Nucleus accumbens (tissue), 56 donors: ENCODE measurements at places on chromosomes 3 and 15.

DNA sequence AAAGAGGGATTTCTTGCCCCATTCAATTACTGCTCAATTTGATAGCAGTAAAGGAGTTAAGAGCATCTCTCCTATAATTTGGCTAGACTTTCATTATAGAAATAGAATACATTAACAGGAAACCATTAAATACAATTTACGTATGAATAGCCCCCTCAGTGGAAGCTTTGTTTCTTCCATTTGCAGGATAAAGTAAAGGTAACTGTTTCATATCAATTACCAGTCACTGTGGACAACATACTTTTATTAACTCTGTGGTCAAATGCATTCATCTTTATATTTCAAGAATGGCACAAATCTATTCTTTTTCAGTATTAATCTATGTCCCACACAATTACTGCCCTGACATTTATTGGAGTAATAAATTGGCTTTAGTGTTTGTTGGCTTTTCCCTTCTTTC is 613.4 kb downstream of the NLGN1 start:
- no peak for DNase-seq

DNA sequence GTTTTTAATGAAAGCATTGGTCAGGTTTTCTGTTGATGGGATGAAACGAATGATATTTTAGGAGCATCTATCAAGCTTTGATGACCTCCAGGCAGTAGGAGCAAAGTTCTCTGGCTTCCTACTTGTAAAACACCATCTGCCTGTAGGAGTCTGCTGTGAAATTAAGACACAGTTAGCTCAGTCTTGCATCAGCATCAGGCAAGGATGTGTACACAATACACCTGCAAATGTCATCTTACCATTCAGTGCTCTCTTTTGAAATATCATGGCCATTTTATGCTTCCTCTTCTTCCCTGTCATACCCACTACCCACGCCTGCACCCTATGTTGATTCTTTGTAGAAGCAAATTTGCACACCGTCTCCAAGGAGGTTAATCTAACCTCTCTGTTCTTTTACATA is 38.2 kb downstream of the B3GALNT1 start:
- DNase-seq = no peak

DNA sequence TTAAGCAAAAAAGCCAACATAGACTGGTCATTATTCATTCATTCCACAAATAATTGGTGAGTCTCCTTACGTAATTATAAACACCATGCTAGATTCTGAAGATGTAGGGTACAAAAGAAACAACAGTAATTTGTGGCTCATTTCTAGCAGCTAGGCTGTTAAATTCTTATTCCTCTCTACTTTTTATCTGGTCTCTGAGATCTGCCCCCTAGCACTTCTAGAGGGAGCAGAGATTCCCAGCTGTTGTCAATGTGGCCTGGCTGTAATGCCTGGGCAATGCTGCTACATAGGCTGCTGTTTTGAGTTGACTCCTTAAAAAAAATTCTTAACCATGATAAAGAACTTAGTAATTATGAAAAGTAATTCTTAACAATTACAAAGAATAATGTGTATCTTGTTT is 434.9 kb upstream of the THRB start:
- no peak for DNase-seq

DNA sequence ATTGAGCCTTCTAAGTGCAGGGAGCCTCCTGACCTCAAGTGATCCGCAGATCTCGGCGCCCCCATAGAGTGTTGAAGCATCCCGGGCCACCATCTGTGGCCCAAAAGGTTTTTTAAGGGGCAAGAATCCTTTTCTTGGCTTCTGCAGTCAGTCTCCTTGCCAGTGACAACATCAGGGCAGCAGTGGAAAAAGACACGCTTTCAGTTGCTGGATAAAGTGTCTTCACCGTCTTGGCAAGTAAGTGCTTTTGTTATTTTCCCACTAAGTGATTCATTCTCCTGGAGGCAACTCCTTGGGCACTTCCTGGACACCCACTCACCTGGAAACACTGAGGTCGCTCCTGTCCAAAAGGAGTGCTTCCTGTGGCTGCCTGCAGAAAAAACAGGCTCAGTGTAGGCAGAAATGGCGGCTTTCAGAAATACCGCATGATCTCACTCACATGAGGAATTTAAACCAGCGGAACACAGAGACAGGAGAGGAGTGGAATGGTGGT is 71.7 kb upstream of the ABHD2 start:
- DNase-seq = no peak

DNA sequence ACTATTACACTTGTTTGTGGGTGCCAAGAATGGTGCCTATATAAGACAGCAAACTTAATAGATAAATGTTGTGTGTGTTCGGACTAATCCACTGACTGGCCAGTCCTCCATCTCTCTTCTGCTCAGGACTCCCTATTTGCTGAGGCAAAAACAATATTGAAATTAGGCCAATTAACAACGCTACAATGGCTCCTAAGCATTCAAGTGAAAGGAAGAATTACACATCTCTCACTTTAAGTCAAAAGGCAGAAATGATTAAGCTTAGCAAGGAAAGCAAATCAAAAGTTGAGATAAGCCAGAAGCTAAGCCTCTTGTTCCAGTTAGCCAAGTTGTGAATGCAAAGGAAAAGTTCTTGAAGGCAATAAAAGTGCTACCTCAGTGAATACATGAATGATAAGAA is 126.9 kb downstream of the CCNL1 start:
- DNase-seq = no peak

GRCh38 chr15:78620527-78621421 is at the start of gene CHRNA3:
TSS of gene CHRNA3 (minus strand) at chr15:78620996. CDS start at chr15:78620794, 202 bp downstream.
- DNase-seq = no peak

DNA sequence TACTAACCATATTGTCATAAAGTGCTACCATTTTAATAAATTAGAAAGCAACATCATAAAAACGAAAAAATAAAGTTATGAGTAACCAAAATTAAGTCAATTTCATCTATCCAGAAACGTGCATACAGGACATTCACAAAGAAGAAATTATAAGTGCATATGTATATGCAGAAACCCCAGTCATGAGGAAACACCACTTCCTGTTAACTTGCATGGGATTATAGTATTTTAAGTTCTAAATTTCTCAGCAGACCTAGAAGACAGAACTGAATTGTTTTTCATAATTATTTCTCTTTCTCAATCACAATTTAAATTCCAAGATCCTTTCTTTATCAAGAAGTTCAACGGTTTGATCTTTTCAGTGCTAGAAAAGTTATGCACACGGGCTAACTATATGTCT is 1.4 kb upstream of the KBTBD8 start:
- no peak for DNase-seq

- no peak for DNase-seq
Measured at GRCh38 chr15:66033143-66033542, 163.9 kb downstream of the RAB11A start.

GRCh38 chr3:52108302-52109232 is 45.7 kb downstream of the POC1A start:
- DNase-seq = no peak

DNA sequence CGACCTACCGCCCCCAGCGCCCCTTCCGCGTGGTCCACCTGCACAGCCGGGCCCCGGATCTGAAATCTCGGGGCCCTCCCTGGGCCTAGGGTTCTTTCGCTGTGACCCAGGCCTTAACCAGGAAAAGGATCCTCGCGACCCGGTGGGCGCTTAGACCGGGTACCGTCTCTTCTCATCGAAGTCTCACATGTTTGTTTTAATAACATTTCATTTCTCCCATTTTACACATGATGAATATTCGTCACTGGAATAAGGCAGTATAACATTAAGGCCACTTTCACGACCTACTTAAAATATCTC is 277 bp upstream of the DALRD3 start:
- DNase-seq = no peak

DNA sequence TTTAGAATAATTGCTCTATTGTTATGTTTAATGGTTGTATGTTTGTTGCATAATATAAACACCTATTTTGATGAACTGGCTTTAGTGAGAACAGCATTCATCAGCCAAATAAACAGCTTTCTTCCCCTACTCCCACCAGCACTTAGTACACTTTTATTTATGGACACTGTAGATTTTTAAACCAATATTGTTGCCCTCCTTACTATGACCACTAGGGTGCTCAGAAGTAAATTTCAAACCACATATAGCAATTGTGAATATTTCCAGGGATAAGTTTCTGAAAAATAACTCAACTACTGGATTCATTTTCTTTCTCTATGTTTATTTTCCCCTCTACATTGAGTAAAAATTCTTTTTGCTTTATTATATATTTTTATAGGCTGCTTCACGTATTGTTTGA is 84.7 kb upstream of the PTX3 start:
- no peak for DNase-seq

- DNase-seq = no peak
Measured at GRCh38 chr15:33518421-33518820, 207.7 kb downstream of the RYR3 start.

DNA sequence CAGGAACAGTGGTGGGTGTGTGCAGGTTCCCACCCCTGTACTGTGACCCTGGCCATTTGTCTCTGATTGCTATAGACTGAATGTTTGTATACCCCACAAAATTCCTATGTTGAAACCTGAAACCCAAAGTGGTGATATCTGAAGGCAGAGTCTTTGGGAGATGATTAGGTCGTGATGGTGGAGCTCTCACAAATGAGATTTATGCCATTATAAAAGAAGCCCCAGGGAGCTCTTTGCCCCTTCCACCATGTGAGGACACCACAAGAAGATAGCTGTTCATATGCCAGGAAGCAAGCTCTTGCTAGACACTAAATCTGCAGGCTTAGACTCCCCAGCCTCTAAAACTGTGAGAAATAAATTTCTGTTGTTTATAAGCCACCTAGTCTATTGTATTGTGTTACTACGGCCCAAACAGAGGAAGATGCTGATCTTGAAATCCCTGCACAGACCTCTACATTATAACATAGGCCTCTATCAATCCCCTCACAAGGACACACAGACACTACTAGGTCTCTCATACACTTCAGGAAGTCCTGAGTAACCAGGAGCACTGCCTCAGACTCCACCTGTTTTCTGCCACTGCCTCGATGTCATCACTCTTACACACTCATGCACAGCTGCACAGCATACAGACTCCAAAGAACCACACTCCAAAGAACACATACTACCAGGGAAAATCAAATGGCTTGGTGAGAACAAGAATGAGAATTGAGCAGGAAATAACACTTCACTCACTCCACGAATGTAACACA is 14.7 kb downstream of the IGSF11 start:
- no peak for DNase-seq

DNA sequence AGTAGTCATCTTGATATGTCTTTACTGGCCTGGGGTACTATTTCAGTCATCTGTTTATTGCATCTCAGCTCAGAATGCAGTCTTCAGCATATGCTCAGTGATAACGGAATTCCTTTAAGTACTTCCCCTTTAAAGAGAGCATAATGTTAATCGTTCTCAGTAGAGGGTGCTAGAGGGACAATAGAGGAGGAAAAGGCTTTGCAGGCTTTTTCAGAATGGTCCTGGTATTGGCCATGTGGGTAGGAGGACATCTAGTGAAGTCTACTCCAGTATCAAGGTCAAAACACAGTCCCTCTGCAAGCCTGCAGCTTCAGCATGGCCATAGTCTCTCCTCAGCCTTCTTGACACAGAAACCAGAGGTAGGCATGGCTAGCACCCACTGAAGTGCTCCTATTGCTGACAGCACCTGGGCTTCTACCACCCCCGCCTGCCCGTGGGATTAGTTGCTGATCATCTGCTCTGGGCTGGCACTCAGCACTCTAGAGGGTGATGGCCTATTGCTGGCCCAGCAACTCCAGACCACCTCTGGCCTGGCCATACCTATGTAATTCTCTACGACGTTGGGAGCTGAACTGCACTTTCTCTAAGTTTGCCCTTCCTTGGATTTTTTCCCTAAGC is 65.4 kb downstream of the KCNH8 start:
- DNase-seq = no peak

- DNase-seq = no peak
Measured at GRCh38 chr3:125480656-125481374, 39.2 kb downstream of the SNX4 start.

GRCh38 chr3:117104381-117104780 is 394.8 kb downstream of the TUSC7 start:
- DNase-seq = no peak

DNA sequence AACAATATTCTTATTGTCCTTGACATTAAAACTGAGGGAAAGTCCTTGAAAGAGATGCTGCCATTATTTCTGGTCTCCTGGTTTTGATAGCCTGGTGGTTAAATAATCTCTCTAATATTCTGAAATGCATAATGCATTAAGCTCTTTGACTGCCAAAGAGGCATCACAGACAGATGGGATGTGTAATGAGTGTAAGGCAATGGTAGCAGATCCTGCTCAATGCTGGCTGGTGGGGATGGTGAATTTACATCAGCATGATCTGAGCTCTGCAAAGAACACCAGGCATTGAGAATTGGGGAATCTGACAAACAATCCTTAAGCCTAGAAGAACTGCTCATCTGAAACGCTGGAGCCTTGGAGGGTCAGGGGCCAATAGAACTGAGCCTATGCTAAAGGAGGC is 528.6 kb upstream of the LMCD1 start:
- no peak for DNase-seq

DNA sequence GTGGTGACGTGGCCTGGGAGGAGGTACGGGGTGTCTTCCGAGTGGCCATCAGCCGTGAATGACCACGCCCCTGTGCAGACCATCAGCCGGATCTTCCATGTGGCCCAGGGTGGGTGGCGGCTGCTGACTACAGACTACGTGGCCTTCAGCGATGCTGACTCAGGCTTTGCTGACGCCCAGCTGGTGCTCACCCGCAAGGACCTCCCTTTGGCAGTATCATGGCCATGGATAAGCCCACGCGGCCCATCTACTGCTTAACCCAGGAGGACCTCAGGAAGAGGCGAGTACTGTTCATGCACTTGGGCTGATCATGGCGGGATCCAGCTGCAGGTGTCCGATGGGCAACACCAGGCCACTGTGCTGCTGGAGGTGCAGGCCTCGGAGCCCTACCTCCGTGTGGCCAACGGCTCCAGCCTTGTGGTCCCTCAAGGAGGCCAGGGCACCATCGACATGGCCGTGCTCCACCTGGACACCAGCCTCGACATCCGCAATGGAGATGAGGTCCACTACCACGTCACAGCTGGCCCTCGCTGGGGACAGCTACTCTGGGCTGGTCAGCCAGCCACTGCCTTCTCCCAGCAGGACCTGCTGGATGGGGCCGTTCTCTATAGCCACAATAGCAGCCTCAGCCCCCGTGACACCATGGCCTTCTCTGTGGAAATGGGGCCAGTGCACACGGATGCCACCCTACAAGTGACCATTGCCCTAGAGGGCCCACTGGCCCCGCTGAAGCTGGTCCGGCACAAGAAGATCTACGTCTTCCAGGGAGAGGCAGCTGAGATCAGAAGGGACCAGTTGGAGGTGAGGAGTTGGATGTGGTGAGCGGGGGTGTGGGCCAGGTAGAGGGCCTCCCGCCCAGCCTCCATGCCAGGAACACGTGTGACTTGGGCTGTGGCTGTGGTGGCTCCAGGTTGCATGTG is 178.4 kb downstream of the TBC1D2B start:
- DNase-seq = no peak

DNA sequence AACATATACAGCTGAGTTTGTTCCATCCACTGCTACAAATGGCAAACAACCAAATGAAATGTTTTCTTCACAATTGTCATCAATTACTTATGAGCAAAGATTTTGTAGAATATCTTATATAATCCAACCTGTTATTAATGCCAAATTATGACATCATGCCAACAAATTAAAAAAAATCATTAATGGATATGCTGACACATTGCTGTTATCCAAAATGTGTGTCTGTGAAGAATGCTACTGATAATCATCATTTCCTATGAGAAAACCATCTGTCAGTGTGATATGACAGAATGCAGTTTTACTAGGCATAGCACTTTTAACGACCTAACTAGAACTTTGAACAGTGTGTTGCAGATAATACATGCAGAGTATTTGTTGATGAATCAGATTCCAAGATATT is 556.5 kb upstream of the KCNMB2 start:
- no peak for DNase-seq

- no peak for DNase-seq
Measured at GRCh38 chr3:167787440-167787839, 51.9 kb downstream of the SERPINI1 start.

- DNase-seq = no peak
Measured at GRCh38 chr3:190699776-190700175, 162.7 kb downstream of the GMNC start.
